Activated CD8-positive, alpha-beta T cell treated with anti-CD3 and anti-CD28 coated beads for 36 hours (primary cell): ENCODE measurements at places on chromosomes 4 and X.
A peak's percentile ranks its signal among the peaks of the same experiment; 100 is the strongest.

DNA sequence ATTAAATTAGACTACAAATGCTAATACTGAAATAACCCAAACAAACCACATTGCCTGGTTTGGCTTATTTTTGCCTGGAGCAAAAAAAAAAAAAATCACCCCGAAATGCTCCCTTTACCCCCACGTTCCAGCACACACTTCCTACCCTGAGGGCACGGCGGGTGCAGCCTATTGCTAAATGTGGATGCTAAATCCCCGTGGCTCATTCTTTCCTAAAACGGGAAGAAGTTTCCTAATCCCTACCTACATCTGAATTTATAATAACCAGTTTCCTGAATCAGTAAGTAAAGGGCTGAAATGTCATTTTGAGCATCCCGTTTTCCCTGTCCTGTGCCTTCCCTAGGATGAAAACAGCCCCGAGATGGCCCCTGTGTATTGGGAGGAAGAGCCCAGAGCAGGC, 97.0 kb downstream of the ABLIM2 start:
- no peak for DNase-seq

DNA sequence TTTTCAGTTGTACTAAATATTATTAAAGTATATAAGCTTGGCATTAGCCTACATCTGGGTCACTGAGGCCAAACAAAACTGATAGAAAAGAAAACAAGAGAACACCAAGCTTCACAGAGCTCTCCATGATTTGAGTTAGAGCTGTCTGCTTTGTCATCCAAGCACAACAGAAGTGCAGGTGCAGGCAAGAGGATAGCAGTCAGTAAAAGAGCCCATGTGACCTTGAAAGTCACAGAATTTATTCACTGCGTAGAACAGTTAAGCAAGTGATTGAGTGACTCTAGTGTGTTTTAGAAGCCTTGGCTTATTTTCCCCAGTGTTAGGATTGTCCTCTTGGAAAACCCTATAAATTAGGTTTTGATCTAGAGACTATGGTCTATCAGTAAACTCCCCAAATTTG, 49.4 kb upstream of the PRDM5 start:
- no peak for DNase-seq

- no peak for DNase-seq
Observed at GRCh38 chrX:40897718-40898270, 162.5 kb upstream of the MED14 start.

GRCh38 chr4:2364654-2365053, 53.8 kb downstream of the ZFYVE28 start:
- DNase-seq, result peak; percentile 72

- no peak for DNase-seq
Observed at GRCh38 chr4:18291256-18291655, 269.7 kb upstream of the LCORL start.
